Posterior vena cava (tissue), 2 donors: ENCODE measurements at places on chromosomes 12 and 14. TPM values are rescaled to one million over a fixed set of nuclear protein-coding genes. Genes with fewer than 3 reads are reported as not detected.

BMAL2 gene
- total RNA-seq: 7.6 TPM

NOP9 gene
- total RNA-seq: 19.2 TPM

NRXN3 gene
- 11.8 TPM for total RNA-seq

DPPA3 gene
- total RNA-seq: not detected

ETFBKMT gene
- 3.2 TPM for total RNA-seq

TCL1B gene
- not detected for total RNA-seq

IRAK3 gene
- total RNA-seq: 32.9 TPM
